Astrocyte of the spinal cord (primary cell): ENCODE measurements at places on chromosomes 7 and 10.
A peak's percentile ranks its signal among the peaks of the same experiment; 100 is the strongest.

GRCh38 chr10:31678575-31679516 lies 249.8 kb downstream of the ARHGAP12 start:
- no peak for DNase-seq

- DNase-seq = no peak
Observed at GRCh38 chr7:111873963-111874690, 311.8 kb upstream of the IMMP2L start.

- DNase-seq = no peak
Observed at GRCh38 chr10:3292636-3293035, 120.1 kb upstream of the PITRM1 start.

DNA sequence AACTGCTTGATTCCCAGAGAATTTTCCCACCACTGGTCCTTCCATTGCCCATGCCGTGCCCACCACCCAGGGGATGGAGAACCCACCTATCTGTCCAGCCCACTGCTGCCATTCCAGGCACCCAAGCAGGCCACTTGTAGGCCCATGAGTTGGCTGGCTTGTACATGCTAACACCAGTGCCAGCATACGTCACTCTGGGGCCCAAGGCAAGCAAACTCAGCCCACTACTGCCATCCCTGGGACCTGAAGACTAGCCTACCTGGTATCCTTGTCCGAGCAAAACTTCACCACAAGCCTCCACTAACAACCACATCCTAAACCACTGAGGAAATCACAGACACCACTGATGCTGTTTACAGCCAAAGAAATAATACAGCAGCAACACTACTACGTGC lies 44.7 kb upstream of the CDK6 start:
- no peak for DNase-seq

GRCh38 chr7:34333925-34334324 lies 324.1 kb upstream of the NPSR1 start:
- no peak for DNase-seq

DNA sequence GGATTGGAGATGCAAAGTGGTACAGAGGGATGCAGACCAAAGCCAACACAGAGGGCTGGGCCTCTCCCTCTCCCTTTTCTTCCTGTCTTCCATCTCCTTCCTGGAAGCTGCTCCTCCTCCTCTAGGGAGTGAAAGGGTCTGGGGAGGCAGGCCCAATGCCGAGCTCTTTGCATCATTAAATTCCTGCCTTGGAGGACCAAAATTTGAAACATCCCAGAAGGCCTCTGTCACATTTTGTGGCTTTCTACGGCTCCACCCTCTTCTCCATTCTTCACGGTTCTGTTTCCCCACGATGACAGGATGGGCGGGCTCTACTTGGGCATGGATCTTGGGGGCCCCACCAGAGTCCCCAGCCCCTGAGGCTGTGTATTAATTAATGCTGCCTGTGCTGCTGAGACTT lies 76.4 kb downstream of the NEURL1 start:
- no peak for DNase-seq

DNA sequence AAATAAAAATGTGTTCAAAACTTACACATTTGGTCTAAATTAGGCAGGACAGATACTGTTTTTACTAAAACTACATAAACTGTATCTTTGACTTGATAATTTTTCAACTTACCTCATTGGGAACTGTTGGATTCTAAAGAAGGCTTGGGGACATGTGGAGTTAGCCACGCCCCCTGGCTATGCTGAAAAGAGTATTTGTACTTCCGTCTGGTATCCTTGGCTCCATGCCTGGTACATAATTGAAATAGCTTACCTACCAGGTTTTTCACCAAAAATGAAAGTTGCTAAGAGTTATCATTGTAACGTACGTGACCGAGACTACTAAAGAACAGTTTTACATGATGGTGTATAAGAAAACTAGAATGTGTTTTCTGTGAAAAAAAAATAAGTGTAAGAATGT lies 604.8 kb upstream of the IGFBP3 start:
- DNase-seq = peak; percentile 36

- DNase-seq = no peak
Observed at GRCh38 chr10:3067118-3067858, at the start of gene PFKP. Gene PFKP, plus strand, starts transcription at chr10:3067548. Its CDS starts 48 bp downstream, at chr10:3067596.
